Kidney (tissue), 22 donors: ENCODE measurements at places on chromosomes 2 and 18.

- no peak for DNase-seq
Measured at GRCh38 chr2:118937817-118938216, 4.2 kb upstream of the MARCO start.

- DNase-seq: peak; percentile 94
Measured at GRCh38 chr2:44291281-44292248, 16.3 kb downstream of the SLC3A1 start.

DNA sequence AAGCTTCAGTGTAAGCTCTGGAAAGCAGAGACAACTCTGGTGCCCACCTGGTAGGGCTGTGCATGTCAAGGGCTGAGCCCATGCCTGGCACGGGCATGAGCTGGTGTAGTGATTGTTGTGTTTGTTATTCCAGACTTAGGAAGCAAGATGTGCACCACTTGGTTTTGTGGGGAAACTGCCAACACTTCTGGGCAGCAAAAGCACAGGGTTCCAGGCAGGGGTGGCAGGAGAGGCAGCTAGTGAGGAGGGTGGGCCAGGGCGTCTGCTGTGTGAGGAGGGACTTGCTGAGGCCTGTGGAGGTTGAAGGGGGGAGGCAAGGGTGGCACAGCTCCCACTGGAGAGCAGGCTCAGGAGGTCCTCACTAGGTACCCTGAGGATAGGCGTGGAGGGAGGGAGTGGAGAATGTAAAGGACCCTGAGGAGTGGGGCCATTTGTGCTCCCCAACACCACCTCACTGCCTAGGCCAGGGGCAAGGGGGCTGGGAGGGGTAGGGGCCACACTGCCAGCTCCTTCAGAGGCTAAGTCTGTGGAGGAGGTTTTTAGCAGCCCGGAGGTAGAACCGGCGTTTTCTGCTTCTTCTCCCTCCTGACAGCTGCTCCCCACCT, 104.0 kb upstream of the POU3F3 start:
- no peak for DNase-seq

DNA sequence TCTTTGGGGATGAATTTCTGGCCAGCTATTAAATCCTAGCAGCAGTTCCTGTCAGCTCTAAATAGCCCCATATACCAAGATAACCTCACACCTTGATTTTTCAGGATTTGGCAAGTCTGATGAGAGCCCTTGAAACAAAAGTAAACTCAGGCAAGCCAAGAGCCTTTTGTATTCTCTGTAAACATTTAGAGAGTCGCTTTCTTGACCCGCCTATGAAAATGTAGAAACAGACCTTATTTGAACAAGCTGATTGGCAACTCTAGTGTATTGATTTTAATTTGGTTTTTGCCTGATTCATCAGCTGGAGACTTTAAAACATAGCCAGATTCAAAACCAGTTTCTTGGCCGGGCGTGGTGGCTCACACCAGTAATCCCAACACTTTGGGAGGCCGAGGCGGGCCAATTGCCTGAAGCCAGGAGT, 43.4 kb downstream of the CABLES1 start:
- no peak for DNase-seq

- DNase-seq: no peak
Measured at GRCh38 chr2:53516650-53517049, 251.0 kb upstream of the CHAC2 start.
